Activated gamma-delta T cell treated with anti-CD3 and anti-CD28 coated beads, Interleukin-2, amount 50 U/mL, for 16 hours (primary cell): ENCODE measurements at places on chromosomes 4 and X.

DNA sequence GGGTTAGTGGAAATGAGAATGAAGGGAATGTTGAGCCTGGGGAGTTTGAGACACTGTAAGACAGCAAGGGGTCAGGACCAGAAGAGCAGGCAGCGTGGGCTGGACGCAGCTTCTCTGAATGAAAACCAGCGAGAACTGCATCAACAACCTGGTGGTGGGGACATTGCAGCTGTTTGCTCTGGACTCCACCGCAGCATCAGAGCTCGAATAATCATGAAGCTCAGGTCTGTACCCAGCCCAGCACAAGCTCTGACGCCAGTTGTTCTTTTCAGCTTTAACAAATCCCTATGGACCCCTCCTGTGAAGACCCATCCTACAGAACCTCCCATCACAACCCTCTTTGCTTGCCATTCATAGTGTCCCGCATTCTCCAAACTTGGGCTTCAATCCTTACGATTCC lies 106.8 kb upstream of the PNPLA4 start:
- DNase-seq = no peak

- no peak for DNase-seq
Observed at GRCh38 chrX:120305531-120306141, 5.6 kb downstream of the TMEM255A start.

DNA sequence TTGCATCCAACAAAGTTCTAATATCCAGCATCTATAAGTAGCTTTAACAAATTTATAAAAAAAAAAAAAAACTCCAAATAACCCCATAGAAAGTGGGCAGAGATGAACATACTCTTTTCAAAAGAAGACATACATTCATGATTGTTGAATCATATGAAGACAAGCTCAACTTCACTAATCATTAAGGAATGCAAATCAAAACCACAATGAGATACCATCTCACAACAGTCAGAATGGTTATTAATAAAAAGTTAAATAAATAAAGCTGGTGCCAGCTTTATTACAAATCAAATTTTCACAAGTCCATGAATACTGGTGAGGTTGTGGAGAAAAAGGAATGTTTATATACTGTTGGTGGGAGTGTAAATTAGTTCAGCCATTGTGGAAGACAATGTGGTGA lies 592.0 kb downstream of the IQCM start:
- DNase-seq = no peak

DNA sequence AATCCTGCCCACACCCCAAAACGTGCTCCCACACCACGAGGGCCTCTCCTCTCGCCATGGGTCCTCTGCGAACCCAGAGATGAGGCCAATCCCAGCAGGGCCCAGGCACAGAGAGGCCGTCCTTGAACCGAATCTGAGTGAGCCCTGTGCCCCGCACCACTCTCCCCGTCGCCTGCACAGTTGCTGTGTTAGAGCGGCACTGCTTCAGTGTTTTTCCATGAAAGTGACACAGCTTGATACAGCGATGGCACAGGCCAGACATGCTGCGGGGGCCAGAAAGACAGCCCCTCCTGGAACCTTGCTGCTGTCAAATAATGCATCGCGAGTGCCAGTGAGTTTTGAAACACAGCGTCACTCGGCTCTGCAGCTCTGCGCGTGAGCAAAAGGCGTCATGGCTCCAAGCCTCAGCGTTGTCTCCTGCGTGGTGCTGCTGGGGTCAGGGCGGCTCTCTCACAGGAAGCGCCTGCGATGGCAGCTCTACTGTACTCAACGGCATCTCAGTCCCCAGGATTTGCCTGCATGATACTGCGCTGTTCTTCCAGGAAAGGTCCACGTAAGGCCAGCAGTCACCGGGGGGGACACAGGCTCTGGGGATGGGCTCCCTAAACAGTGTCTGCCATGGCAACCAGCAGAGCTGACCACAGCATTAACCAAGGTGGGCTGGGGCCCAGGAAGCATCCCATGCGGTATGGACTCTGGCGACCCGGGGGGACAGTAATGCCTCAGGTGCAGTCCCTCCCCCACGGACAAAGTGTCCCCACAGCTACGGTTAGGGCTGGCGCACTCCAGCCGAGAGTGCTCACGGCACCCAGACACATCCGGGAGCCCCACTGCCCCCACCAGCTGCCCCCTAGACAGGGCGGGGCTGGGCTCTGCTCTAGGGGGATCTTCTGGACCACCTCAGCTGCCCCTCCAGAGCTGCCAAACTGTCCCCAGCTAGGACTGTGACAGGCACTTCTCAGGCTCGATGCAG lies 63.1 kb downstream of the ACOX3 start:
- no peak for DNase-seq

DNA sequence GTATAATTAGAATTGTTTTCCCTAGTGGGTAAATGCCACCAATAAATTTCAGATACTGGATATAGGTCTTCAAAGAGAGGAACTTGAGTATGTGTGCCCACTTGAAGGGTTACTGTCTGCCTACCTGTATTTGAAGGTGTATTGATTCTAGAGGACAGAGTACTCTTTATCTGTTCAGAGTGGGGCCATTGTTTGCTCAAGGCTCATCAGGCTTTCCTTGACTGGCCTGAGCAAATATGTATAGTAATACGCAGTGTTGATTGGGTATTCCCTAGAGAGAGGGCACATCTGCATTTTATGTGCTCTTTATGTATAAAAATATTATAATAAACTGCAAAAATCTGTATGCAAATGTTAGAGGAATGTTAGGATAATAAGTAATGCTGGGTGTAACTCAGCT lies 23.7 kb downstream of the RP2 start:
- DNase-seq = no peak

DNA sequence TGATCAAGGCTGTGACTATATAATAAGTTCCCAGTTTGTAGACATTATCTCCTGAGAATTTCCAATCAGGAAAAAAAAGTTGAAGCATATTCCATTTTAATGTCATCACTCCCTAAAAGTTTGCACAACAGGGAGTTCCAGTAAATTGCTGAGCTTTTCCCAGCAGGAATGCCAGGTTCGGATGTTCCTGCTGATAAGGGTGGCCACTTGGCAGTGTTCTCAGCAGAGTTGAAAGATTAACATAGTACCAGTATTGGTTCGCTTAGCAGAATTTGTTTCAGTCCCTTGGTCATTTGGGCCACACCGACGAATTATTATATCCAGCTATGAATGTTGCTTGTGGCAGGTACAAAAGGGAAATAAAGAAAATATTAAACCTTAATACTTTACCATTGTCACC lies 5.2 kb upstream of the CXCL2 start:
- DNase-seq = no peak
